Left renal cortex interstitium (tissue), 4 donors: ENCODE measurements at places on chromosomes 2 and 18. TPM values are rescaled to one million over a fixed set of nuclear protein-coding genes. Genes with fewer than 3 reads are reported as not detected.
A peak's percentile ranks its signal among the peaks of the same experiment; 100 is the strongest.

GRCh38 chr2:137838255-137839092 lies 125.8 kb upstream of the HNMT start:
- peak; percentile 16 for DNase-seq

- no peak for DNase-seq
These were observed 21.1 kb downstream of the NFE2L2 start for GRCh38 chr2:177243476-177243875.

- no peak for DNase-seq
These were observed 125.6 kb upstream of the DLX2 start for GRCh38 chr2:172228177-172228808.

Gene SETBP1
- 34.8 TPM for polyA plus RNA-seq

Gene TTN
- 1.3 TPM for polyA plus RNA-seq

- DNase-seq, result peak; percentile 66
These were observed 761.6 kb downstream of the DSC3 start for GRCh38 chr18:30280861-30281470.

DNA sequence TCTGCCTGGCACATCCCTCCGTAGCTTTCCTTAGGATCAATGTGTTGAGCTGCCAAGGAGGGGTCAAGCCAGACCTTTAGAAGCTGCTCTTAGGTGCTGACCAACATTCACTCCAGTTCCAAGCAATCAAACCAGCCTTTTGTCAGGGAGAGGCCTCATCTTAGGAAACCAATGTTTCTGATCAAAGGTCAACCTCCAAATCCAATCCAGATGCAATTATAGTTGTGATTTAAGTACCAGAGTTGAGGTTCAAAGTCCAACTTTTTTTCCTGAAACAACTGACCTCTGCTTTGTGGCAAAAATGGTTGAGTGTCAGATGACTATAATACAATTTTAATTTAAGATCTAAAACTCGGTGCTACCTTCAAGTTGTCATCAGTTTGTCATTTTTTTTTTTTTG lies 303.4 kb downstream of the ALK start:
- no peak for DNase-seq

DNA sequence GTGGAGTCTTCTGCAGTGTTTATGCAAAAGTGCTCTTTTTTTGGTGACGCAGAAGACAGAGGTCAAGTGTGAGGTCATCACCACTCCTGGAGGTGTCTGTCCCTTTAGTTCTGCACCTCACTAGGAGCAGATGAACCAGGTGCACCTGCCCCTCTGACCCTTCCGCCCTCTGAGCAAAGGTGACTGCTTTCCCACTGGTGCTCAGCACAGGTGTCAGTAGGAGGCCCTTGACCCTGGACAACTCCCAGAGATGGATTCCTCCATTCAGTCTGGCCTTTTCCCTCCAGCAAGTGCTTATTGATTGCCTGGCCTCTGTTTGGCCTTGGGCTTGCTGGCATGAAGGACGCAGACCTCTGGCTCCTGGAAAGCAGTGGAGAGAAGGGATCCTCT lies 8.7 kb upstream of the SLC4A3 start:
- DNase-seq, result no peak

Gene ST6GAL2
- polyA plus RNA-seq, result 23.7 TPM
